ENCODE measurements at places on chromosomes 6 and 20. TPM values are rescaled to one million over a fixed set of nuclear protein-coding genes. Genes with fewer than 3 reads are reported as not detected.

Gene LPIN3
- 1.7 TPM for total RNA-seq

Gene GPSM3
- total RNA-seq = 3.9 TPM

Gene PLA2G7
- not detected for total RNA-seq

Gene AKAP12
- 176 TPM for total RNA-seq

Gene PSORS1C2
- total RNA-seq = not detected

Gene FKBP1C
- total RNA-seq = 0.72 TPM

Gene LKAAEAR1
- total RNA-seq = not detected

Gene SYCP2L
- total RNA-seq = not detected

Gene OPRL1
- 0.36 TPM for total RNA-seq

All from IMR-90 (cell line).